ENCODE measurements at places on chromosomes 16 and 17.

DNA sequence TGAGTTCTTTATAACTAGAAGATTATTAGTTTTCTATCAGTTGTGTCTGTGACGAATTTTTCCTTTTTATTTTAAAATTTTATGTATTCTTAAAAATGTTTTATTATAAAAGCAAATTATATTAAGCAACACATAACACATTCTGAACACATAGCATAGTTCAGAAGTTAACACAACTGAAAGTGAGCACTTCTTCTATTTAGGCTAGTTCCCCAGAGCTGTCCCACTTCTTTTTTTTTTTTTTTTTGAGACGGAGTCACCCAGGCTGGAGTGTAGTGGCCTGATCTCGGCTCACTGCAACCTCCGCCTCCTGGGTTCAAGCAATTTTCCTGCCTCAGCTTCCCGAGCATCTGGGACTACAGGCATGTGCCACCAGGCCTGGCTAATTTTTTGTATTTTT is 37.7 kb upstream of the ALDH3A2 start:
- no peak overlapping the region for H3K4me3 ChIP-seq
- H3K4me1 ChIP-seq, result no peaks in the 10 kb centered on the region
- no peak overlapping the region for H3K27ac ChIP-seq
- no peaks in the 10 kb centered on the region for H3K36me3 ChIP-seq
- no peak for DNase-seq

DNA sequence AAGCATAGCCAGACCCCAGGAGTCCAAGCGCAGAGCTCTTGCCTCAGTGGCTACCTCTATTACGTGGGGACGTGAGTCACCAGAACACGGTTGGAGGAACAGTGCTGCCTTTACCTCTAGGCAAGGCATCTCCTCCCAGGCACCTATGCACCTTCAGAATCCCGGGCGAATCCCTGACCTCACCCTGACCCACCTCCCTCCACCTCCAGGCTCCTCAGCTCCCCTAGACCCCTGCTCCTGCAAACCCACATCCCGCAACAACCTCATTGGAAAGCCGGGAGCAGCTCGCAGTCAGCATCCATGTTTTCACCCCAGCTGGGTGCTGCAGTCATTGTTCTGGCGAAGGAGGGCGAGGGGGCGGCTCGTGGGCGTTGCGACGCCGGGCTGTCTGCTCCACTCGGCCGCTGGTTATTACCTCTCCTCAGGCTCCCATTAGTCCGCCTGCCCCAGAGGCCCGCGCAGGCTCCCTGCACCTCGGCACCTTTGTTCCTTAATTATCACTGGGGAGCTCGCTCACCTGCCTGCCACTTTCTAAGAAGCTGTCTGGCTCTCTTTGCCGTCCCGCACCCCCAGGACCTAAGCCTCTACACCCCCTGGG is 24.6 kb upstream of the DLX4 start:
- no peak overlapping the region for H3K4me3 ChIP-seq
- H3K4me1 ChIP-seq, result no peaks in the 10 kb centered on the region
- no peaks in the 10 kb centered on the region for H3K36me3 ChIP-seq
- DNase-seq, result no peak

GRCh38 chr16:10729104-10730048 is 14.3 kb upstream of the NUBP1 start:
- no peak overlapping the region for H3K4me3 ChIP-seq
- no peaks in the 10 kb centered on the region for H3K27me3 ChIP-seq
- peak; percentile 38 for DNase-seq
- H3K4me1 ChIP-seq, result no peaks in the 10 kb centered on the region
- no peaks in the 10 kb centered on the region for H3K36me3 ChIP-seq

- H3K4me1 ChIP-seq, result peaks cover 12% of the 10 kb centered on the region
- no peaks in the 10 kb centered on the region for H3K27me3 ChIP-seq
- H3K27ac ChIP-seq, result no peak overlapping the region
- DNase-seq, result no peak
- H3K36me3 ChIP-seq, result no peaks in the 10 kb centered on the region
These were observed 6.2 kb upstream of the SPATA20 start for GRCh38 chr17:50540560-50541401.

GRCh38 chr16:10180771-10181163 is 1.5 kb downstream of the GRIN2A start:
- H3K4me3 ChIP-seq, result no peak overlapping the region
- no peaks in the 10 kb centered on the region for H3K4me1 ChIP-seq
- H3K27ac ChIP-seq, result no peak overlapping the region
- DNase-seq, result no peak
- H3K36me3 ChIP-seq, result no peaks in the 10 kb centered on the region
- peaks cover 5% of the 10 kb centered on the region for H3K27me3 ChIP-seq

All from IMR-90 (cell line).